ENCODE measurements at places on chromosomes 2 and 18. TPM values are rescaled to one million over a fixed set of nuclear protein-coding genes. Genes with fewer than 3 reads are reported as not detected.

DNA sequence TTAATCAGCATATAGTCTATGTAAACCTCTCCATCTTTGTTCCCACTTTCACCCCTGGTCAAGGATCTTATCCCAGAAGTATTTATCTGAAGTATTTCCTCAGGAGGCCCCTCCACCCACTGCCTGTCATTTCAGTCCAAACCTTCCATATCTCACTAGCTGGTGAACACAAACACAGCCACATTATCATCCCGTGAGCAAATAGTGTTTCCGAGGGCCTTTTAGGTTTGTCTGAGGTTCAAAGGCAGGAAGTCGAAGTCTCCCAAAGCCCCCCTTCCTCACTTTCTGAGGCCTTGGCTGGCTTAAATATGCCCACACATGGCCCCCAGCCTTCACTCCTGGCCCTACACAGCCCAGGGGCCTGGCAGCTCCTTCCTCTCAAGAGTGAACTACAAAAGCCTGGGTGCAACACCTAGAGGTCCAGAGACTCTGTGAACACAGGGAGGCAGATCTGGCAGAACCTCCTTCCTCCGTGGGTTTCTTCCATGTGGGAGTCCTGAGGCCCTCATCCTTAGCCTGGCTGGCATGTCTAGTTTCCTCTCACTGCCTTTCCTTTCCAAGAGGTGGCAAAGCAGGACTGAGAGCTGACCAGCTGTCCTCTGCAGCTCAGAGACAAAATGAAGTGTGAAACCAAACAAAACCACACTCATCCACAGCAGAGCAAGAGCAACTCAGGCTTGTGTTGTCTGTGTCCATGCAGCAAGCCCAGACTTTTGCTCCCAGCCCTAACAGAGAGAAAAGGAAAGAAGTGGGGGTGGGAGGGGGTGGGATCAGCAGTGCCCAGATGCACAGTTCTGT lies 264.2 kb downstream of the SS18 start:
- no peak for DNase-seq

DNA sequence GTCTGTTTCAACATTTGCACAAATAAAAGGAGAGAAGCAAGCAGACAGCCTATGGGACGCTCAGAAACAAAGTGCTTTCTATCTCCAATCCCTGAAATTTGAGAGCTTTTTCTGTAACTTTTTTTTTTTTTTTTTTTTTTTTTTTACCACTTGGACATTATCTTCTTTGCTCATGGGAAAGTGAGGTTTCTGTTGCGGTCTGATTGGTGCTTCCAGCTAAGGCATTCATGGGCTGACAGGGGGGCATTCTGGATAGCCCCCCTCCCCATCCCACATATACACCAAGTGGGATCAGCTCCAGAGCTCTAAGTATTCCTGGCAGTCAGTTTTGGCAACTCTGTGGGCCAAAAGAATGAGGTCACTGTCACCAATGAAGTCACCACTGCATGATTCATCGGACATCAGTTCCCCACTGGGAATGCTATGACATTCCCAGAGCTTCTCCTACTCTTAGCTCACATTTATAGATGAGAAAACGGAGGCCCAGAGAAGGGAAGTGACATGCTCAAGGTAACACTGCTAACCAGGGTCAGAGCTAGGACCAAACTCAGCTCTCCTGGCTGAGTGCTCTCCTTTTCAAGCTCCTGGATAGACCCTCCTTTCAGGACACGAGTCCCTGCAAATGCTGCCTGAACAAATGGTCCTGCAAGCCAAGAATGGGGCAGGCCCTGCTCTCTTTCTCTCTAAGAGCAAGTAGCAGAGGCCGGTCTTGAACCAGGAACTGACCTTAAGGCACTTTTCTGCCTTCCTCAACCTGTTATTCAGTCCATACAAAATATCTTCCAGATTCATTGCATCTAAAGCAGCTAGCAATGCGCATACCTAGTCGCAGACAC lies 61.3 kb downstream of the TMEM247 start:
- no peak for DNase-seq

- DNase-seq, result no peak
Observed at GRCh38 chr2:222080141-222080540, 218.7 kb downstream of the PAX3 start.

DNA sequence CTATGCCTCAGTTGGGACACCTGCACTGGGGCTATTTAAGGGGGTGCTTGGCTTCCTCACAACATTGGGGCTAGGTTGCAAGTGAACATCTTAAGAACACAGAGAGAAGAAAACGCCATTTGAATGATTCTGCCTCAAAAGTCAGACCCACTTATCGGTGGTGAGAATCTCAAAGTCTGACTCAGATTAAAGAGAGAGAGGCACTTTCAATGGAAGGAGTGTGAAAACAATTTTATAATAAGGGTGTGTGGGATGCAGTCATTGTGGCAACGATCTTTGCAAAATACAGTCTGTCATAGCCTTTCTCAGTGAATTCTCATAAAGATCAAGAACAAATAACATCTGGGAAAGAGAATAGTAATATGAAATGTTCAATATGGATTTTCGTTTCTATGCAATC lies 41.8 kb downstream of the CCDC102B start:
- DNase-seq, result no peak

The ZNF385B gene
- total RNA-seq, result not detected

The PARD3B gene
- 0.33 TPM for total RNA-seq

The GPR35 gene
- 11.8 TPM for total RNA-seq

Measured in naive thymus-derived CD4-positive, alpha-beta T cell (primary cell).